ENCODE measurements at places on chromosomes 13 and 19.

DNA sequence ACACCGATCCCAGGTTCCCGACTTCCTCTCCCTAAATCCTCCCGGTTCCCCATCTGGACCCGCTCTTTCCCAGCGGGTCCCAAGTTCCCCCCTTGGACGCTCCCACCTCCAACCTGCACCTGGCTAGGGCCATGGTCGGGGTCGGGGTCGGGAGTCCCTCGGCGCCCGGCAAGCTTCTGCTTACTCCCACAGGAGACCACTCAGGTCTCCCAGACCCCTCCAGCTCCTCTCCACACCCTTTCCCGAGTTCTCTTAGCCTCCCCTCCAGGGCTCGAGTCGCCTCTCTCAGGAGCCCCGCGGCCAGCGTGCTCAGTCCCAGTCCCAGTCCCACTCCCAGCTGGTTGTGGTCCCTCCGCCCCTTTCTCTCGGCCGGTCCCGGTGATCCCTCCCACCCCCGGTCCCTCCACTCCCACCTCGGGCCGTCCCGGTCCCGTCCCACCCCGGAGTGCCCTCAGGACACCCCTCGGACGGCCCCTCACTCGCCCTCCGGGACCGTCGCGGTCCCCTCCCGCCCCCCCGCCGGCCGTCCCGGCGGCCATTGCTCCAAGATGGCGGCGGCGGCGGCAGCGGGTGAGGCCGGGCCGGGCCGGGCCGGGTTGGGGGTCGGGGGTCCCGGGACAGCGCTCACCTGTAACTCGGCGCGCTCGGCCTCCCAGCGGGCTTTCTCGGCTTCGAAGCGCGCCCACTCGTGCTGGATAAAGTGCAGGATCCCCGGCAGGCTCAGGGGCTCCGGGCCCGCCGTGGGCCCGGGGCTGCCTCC, at the start of gene FKRP:
TSS of gene FKRP (plus strand) at position 537 of the 760 bp plus-strand sequence. CDS start 9,394 bp downstream, outside the sequence.
- peak; percentile 58 for DNase-seq

DNA sequence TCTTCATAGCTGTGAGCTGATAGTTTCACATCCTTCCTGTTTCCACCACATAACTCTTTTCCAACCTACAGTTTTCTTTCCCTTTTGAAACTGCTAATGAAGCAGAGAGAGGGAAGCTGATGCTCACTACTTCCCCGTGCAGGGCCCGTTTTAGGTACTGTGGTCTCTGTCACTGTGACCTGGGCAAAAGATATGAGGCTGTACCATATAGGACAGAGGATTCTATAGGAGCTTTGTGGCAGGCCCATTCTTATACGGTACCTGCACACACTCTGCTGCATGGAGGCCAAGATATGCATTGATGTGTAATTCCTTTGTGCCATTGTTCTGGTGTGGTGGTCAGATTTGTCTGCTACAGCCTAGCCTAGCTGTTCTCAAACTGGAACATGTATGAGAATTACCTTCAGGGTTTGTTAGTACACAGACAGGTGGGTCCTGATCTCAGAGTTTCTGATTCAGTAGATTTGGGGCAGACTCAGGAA, 577.3 kb downstream of the LMO7 start:
- no peak for DNase-seq

DNA sequence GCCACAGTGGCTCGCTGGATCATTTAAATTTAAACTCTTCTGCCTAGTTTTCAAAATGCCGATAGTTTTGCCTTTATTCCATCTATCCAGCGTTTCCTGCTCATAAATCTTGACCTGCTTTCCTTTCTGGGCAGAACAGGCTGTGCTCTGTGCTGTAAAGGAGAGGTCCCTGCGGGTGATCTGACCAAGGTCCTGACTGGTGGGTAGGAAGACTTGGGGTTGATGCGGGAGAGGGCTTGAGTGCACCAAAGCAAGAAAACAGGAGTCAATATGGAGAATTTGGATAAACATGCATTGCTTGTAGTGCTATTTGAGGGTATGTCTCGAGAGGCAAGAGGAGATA, 533.6 kb downstream of the MYO16 start:
- DNase-seq: no peak

DNA sequence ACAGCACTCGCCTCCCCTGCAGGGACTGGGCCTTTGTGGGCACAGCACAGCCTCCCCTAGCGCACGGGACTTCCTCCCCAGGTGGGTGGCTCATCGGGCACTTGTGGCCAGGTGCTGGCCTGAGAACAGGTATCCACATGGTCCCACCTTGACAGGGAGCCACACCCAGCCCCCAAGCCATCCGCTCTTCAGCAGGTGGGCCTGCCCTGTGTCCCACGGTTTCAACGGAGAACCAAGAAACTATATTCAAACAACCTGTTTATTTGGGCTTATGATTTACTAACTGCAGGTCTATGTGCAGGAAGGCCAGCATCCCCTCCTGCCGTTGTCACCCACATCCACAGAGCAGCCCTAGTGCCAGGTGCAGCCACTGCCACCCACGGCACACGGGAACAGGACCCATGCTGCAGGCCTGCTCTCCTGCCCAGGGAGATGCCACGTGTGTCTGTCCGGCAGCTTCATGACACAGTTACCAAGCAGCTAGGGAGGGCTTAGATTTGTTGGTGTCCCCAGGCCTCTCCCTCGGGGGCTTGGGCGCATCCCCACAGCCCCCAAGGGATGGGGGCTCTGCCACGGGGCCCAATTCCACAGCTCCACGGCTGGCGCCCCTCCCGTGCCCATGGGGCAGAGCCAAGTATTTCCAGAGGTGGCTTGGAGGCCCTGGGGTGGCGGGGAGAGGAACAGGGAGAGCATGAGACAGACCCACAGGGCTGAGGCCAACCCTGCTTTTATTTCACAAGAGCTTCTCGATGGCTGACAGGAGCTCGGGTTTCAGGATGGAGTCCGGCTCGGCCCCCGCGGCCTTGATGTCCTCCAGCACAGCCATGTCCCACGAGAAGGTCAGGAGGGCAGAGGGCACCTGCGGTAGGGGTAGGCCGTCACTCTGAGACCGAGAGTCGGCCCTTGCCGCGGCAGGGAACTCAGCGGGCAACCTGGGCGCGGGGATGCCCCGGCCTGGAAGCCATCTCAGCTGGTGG, 12.5 kb downstream of the UBXN6 start:
- no peak for DNase-seq

DNA sequence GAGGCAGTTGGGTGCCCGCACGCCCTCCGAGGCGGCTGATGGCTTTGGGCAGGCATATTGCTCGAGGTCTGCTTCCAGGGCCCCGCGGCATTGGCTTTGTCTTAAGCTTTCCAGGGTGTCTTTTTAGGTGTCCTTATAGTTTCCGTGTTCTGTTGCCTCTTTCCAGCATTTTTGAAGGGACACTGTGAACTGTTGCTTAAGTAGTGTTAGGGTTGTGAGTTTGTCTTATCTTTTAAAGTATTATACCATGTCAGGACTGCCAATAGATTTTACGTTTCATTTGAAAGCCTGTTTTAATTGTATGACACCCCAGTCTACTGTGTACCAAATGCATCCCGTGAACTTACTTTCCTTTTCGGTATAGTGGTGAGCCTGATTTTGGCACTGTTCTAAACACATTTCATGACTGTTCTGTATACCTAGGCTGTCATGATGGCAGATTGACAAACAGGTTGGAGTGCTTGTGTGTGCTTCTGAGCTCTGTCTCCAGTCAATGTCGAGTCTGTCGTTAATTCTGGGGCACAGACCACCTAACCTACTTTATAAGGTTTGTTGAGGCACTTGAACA, 656 bp downstream of the PCCA start:
- peak; percentile 84 for DNase-seq

DNA sequence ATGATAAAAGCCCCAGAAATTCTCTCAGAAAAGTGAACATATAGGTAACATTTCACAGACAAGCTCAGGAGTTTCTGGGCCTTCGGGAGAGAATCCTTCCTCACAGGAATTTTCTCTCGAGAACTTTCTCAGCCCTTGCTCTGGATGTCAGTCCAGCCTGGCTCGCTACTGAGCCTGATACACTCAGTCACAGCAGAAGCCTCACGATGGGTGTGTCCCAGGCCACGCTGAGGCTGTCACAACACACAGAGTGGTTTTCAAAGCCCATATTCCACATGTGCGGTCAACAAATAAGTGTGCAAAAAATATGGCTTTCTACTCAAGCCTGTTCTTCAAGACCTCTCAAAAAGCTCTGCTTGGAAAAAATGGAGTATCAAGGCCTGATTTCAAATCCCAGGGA, 31.5 kb upstream of the MEDAG start:
- DNase-seq: no peak

DNA sequence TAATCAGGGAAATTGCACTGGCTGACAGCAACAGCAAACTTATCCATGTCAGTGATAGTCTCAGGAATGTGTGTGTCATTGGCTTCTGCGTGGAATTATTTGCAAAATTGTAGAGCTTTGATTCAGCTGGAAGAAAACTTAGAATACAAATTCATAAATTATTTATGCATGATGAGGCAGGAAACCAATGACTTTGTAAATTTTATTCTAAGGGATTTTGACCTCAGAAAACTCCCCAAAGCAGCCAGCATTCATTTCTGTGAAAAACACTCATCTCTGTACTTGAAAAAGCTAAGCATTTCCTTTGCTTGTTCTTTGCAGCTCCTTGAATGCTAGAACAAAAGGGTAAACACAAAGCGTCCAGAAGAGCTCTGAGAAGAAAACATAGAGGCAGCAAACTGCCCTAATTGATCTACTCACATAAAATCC, 162.4 kb downstream of the DCT start:
- no peak for DNase-seq

GRCh38 chr13:40390401-40390916, 276.0 kb downstream of the FOXO1 start:
- DNase-seq: no peak

DNA sequence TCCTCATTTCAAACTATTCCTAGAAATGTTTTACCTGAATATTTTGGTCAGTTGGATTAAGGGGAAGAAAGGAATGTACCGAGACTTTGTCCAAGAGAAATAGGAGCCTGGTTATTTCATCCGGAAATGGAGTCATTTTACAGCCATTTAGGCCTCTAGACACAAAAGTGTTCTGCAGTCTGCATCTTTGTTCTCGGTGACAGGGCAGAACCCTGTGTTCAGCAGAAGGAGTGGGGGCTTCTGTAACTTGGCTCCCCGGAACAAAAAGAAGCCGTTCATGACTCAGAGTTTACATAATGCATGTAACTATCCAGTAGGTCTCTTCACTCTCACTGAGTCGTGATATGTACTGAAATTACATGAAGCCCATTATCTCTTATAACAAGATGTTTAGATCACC, 21.6 kb upstream of the FNDC3A start:
- peak; percentile 53 for DNase-seq

- DNase-seq: no peak
Measured at GRCh38 chr19:5222178-5222577, 118.4 kb downstream of the PTPRS start.

GRCh38 chr19:15935167-15935702, 906 bp upstream of the CYP4F11 start:
- DNase-seq: no peak

Data from NCI-H69 (cell line).